Stimulated activated naive B cell treated with anti-CD40 and anti-IgM and Interleukin-4, amounts not matched to agents 10 μg/mL and 1 μg/mL and 100 μg/mL, for 72 hours (primary cell): ENCODE measurements at places on chromosomes 16 and 17.

DNA sequence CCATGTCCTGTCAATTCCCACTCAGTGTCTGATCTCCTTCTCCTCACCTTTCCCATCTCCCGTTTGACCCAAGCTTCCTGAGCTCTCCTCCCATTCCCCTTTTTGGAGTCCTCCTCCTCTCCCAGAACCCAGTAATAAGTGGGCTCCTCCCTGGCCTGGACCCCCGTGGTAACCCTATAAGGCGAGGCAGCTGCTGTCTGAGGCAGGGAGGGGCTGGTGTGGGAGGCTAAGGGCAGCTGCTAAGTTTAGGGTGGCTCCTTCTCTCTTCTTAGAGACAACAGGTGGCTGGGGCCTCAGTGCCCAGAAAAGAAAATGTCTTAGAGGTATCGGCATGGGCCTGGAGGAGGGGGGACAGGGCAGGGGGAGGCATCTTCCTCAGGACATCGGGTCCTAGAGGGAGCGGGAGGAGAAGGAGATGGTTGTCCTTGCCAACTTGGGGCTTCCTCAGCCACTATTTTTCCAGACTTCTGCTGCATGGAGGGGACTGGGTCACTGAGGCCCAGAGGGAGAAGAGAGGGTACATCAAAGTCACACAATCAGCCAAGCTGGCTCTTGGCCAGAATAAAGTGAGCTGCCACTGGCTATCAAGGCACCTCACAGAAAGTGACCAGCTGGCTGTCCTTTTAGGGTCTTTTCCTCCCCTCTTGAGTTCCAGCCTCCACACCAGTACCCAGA lies 1.9 kb upstream of the TBC1D10B start:
- no peaks in the 10 kb centered on the region for H3K27me3 ChIP-seq
- peak overlapping the region; percentile 90 for H3K4me3 ChIP-seq
- H3K27ac ChIP-seq, result peak overlapping the region; percentile 98
- no peak for DNase-seq

DNA sequence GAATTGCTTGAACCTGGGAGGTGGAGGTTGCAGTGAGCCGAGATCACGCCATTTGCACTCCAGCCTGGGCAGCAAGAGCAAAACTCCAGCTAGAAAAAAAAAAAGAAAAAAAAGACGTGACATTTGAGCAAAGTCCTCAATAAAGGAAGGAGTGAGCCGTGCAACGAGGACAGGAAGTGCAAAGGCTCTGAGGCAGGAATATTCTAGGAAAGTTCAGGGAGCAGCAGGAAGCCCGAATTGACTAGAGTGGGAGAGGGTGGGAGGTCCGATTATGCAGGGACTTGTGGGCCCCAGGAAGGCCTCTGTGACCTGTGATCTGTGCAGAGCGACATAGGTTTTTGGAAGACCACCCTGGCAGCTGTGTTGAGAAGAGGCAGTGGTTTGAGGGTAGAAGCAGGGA lies 8.6 kb upstream of the LASP1NB start:
- H3K36me3 ChIP-seq, result peaks cover 64% of the 10 kb centered on the region
- peak overlapping the region; percentile 84 for H3K27ac ChIP-seq
- H3K4me1 ChIP-seq, result peaks cover 17% of the 10 kb centered on the region
- H3K4me3 ChIP-seq, result no peak overlapping the region
- DNase-seq, result no peak

DNA sequence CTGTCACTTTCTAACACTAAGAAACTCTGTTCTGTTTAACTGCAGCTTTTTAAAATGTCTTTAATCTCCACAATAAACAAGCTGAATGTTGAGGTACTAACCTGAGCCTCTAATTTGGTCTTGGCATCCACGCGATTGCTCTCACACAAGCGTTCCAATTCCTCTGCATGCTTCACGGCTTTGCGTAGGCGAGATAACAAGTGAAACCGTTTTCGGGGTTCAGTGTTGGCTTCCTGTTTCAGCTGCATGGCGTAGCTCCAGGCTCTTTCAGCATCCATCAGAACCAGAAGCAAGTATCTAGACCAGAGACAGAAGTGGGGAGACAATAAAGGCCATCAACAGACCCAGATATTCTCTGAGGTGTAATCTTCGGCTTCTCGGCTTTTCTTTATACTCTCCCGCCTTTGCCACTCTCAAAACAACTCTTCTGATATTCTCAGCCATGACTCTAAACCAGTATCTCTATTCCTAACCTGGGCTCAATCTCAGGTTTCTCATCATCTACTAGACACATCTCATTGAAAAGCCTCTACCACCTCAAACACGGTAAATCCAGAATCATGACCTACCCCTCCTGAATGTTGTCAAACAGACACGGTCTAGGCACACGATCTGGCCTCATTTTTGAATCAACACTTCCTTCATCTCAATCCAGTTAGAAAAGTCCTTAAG lies 8.3 kb downstream of the SRP68 start:
- DNase-seq, result no peak
- H3K36me3 ChIP-seq, result peaks cover 44% of the 10 kb centered on the region
- H3K4me3 ChIP-seq, result no peak overlapping the region
- peak overlapping the region; percentile 39 for H3K27ac ChIP-seq

DNA sequence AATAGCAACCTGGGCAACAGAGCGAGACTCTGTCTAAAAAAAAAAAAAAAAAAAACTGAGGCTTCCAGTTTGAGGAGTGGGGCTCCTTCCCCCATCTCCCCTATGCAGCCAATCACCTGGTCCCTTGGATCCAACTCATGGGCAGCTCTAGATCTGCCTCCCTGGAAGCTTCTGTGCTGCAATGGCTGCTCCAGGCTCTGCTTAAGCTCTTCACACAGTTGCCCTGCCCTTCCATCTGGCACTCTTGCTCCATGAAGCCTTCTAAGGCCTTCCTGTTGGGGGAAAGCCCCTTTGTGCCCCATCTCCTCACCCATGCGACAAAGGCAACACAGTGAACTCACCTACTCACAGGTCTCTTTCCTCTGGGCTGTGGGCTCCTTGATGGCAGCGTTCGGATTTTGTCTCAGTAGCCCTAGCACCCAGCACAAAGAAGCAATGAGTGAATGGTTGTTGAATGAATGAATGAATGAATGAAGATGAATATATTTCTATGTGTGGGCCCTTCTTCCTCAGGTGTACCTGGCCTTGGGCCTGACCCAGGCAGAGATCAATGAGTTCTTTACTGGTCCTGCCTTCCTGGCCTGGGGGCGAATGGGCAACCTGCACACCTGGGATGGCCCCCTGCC lies 1.9 kb downstream of the NAGLU start:
- peaks cover 17% of the 10 kb centered on the region for H3K4me1 ChIP-seq
- H3K4me3 ChIP-seq, result peak overlapping the region; percentile 96
- no peaks in the 10 kb centered on the region for H3K27me3 ChIP-seq
- H3K36me3 ChIP-seq, result peaks cover 28% of the 10 kb centered on the region
- no peak for DNase-seq

DNA sequence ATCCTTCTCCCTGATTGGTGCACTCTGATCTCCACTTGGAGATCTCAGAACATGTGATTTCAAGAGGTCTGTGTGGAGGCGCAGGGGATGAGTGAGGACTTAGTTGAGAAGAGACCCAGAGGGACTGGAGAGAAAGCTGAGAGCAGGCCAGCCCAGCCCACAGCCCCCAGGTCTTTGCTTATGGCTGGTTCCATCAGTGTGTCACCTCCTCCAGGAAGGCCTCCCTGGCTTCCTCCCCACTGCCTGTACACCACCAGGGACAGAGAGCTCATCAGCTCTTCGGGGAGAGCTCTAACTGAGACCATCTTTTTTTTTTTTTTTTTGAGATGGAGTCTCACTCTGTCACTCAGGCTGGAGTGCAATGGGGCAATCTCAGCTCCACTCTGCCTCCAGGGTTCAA lies 3.4 kb downstream of the P2RX1 start:
- peaks cover 97% of the 10 kb centered on the region for H3K4me1 ChIP-seq
- H3K36me3 ChIP-seq, result peaks cover 49% of the 10 kb centered on the region
- no peaks in the 10 kb centered on the region for H3K27me3 ChIP-seq

DNA sequence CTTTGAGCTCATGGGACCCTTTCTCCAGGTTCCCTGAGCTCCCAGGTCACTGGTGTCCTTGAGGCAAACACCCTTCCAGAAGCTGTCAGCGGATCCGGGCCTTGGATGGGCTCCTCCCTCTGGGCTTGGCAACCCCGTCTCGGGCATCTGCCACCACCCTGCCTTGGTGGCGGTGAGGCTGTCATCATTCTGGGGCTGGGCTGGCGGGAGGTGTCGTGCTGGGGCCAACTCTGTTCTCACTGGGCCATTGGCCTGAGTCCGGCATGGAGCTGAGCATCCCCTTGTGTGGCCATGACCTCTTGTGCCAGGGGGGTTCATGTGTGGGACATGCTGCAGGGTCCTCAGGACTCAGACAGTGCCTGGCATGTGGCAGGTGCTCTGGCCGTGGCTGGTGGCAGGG lies 197.6 kb downstream of the LAT start:
- no peak overlapping the region for H3K27ac ChIP-seq
- no peak overlapping the region for H3K4me3 ChIP-seq
- DNase-seq, result no peak
- peaks cover 9% of the 10 kb centered on the region for H3K36me3 ChIP-seq

DNA sequence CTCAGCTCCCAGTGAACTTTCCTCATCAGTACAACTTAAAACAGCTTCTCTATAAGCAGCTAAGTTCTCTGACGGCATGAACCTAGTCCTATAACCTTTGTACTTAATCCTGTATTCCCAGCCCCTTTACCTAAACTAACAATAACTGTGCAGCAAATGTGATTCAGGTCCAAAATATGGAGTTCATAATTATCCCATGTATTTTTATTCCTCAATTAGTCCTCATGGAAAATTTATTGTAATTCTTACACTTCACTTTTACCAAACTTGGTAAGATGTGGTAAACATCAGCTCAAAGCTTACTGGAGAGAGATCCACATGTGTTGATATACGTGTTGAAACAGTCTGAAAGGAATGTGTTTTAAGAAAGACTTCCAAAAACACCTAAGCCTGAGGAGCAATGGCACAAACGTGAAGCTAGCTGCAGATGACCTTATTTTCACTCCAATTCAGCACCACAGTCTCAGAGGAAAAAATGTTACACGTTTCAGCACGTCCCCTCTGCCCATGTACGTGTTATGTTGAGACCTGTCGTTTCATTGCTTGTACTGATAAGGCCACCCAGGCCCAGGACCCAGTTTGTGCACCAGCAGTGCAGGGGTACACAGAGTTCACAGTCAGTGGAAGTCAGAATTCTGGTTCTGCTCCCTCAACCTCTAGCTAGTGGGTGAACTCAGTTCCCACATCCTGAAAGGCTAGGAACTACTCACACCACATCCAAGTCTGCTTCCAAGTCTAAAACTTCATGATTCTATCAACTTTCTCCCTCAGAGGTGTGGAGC lies 7.1 kb downstream of the USP31 start:
- no peak for DNase-seq
- H3K27ac ChIP-seq, result no peak overlapping the region
- H3K36me3 ChIP-seq, result peaks cover 6% of the 10 kb centered on the region
- no peak overlapping the region for H3K4me3 ChIP-seq

DNA sequence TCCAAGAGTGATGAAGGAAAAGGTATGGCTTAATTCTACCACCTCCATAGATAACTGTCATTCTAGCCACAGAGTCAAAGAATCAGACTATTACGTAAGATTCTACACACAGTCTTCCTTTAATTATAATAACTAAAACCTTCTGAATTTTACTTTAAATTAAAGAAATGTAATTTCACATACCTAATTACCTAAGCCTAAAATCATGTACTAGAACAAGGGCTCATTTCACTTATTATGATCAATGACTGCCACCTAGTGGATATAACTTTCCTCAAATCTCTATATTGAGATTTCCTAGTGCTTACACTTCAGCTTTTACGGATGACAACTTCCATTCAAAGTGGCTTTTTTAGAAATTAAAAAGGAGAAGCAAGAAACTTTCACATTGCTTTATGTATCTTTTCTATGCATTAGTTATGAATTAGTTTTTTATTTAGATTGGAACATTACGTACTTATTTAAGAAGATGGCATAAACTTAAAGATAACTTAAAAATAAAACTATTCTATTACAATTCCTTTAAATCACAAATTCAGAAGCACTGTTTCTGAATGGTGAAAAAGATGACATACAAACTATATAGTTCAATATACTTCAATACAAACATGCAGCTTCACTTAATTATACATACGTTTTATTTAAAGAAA lies 18.2 kb upstream of the ABCA10 start:
- H3K36me3 ChIP-seq, result peaks cover 2% of the 10 kb centered on the region
- no peaks in the 10 kb centered on the region for H3K4me1 ChIP-seq
- no peak overlapping the region for H3K4me3 ChIP-seq
- DNase-seq, result no peak

DNA sequence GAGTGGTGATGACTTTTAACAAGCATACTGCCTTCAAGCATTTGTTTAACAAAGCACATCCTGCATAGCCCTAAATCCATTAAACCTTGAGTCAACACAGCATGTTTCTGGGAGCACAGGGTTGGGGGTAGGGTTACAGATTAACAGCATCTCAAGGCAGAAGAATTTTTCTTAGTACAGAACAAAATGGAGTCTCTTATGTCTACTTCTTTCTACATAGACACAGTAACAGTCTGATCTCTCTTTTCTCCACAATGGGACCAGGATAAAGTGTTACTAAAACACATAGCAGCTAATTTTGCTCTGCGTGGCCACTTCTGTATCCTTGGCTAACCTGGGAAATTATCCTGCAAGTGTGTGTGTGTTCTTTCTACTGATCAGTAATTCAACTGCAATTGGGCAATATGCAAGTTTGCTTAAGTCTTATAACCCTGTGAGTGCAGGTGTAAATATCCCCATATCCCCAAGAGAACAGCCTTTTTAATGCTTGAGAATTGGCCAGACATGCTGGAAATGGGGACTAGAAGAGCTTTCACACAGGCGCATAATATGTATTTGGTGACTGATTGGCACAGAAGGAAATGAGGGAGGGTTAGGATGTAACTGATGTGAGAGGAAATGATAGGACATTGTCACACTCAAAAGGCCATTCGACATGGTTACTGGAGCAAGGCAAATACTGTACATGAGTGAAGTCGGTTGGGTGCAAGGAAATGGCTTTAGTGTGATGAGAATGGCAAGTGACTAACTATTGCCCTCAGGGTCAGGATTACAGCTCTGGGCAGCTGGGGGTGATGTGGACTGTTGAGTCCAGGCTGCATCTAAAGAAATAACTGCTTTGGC lies 10.8 kb upstream of the ANKS4B start:
- peaks cover 33% of the 10 kb centered on the region for H3K27me3 ChIP-seq
- DNase-seq, result no peak
- H3K36me3 ChIP-seq, result no peaks in the 10 kb centered on the region
- no peak overlapping the region for H3K27ac ChIP-seq

DNA sequence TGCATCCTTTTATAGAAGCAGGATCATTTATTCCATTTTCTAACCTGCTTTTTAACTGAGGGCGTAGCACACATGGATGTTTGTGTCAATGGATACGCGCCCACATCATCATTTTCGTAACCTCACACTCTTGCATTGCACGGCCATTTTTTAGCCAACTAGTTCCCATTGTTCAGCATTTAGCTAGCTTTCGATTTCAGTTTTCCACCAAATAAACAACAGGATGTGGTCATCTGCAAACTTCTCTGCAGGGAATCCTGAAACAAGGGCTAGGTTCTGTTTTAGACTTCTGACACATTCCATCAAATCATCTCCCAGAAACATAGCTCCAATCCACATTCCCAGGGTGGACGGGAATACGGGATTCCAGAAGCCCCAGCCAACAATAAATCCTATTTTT lies 6.4 kb downstream of the CYB561 start:
- H3K27ac ChIP-seq, result no peak overlapping the region
- H3K27me3 ChIP-seq, result no peaks in the 10 kb centered on the region
- peaks cover 50% of the 10 kb centered on the region for H3K4me1 ChIP-seq
- no peak overlapping the region for H3K4me3 ChIP-seq
- DNase-seq, result no peak

- H3K27me3 ChIP-seq, result peaks cover 38% of the 10 kb centered on the region
- peaks cover 29% of the 10 kb centered on the region for H3K4me1 ChIP-seq
- no peak overlapping the region for H3K27ac ChIP-seq
- H3K36me3 ChIP-seq, result no peaks in the 10 kb centered on the region
- no peak overlapping the region for H3K4me3 ChIP-seq
- no peak for DNase-seq
Observed at GRCh38 chr17:2028234-2028614, 1.7 kb upstream of the DPH1 start.
